Fibroblast of pulmonary artery (primary cell): ENCODE measurements at places on chromosomes 16 and 17.
A peak's percentile ranks its signal among the peaks of the same experiment; 100 is the strongest.

- DNase-seq: no peak
Observed at GRCh38 chr17:32807577-32807976, 69.3 kb downstream of the MYO1D start.

DNA sequence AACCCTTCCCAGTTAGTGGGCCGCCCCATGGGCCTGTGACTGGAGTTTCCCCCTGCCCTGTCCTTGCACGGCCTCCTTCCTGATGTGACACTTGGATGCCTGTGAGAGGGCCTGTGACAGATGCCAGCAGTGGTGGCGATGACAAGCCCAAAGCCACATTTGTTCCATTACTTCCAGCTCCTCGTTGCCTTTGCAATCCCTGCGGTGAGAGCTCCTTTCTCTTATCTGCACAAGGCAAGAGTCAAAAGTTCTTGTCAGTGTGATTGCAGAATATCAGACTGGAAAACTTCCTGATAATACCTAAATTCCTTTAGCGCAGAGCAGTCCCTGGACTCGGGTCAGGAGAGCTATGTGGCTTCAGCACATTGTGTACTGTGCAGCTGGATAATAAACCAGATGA, 54.4 kb upstream of the ARHGAP44 start:
- DNase-seq: no peak

DNA sequence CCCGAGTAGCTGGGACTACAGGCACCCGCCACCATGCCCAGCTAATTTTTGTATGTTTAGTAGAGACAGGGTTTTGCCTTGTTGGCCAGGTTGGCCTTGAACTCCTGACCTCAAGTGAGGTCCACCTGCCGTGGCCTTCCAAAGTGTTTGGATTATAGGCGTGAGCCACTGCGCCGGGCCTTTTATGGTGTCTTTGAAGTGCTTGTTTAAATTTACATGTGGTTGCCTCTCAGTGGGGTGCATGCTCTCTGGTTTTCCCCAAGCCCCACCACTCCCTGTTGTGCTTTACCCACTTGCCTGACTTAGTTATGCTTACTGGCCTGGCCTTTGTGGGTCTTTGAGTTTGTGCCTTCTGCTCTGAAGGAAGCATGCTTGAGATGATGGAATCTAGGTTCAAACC, 132.0 kb downstream of the PRKCB start:
- no peak for DNase-seq

GRCh38 chr17:67687511-67687910, 30.2 kb upstream of the NOL11 start:
- DNase-seq: no peak

DNA sequence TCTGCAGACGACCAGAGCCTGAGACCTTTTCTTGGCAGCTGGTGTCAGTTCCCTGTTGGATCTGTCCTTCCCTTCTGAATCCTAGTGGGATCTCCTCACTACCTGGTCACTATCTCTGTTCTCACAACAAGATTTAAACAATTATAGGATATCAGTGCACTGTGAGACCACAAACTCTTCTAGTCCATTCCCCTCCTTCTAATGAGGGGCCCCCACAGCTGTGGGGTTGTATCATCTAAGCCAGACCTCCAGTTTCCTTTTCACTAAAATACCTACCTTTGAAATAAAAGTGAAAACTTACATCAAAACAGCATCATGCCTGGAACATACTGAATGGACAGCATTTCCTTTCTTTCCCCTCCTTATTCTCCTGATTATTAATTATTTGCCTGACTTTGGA, 233.2 kb downstream of the PRKCA start:
- no peak for DNase-seq

DNA sequence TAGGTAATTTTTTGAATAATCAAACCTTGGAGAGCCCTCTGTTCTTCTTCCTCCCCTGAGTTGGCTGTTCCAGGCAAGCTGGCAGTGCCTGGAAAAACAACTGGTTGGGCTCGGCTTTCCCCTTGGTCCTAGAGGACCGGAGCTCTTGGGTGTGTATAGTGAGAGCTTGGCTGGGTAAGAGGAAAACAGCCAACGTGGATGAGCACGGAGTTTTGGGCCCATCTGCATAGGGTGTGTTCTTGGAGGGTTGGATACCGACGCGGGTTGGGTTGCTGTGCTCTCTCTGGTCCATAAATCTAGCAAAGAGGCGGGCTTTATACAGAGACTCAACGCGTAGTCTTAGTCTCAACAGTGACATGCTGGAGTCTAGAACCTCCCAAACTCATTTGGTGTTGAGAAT, 23.2 kb downstream of the ITGB3 start:
- DNase-seq: peak; percentile 85

DNA sequence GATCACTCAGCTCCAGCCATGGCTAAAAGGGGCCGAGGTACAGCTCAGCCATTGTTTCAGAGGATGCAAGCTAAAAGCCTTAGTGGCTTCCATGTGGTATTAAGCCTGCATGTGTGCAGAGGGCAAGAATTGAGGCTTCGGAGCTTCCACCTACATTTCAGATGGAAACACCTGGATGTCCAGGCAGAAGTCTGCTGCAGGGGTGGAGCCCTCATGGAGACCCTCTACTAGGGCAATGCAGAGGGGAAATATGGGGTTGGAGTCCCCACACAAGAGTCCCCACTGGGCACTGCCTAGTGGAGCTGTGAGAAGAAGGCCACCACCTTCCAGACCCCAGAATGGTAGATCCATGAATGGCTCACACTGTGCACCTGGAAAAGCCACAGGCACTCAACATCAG, 14.7 kb upstream of the PSMD11 start:
- no peak for DNase-seq

- no peak for DNase-seq
Observed at GRCh38 chr16:89931305-89931896, 8.3 kb downstream of the TUBB3 start.

GRCh38 chr16:73883841-73884240, 412.8 kb upstream of the PSMD7 start:
- no peak for DNase-seq

- DNase-seq: no peak
Observed at GRCh38 chr16:1180549-1181403, 27.9 kb downstream of the CACNA1H start.

GRCh38 chr17:46793541-46793940, 25.0 kb downstream of the WNT3 start:
- no peak for DNase-seq

DNA sequence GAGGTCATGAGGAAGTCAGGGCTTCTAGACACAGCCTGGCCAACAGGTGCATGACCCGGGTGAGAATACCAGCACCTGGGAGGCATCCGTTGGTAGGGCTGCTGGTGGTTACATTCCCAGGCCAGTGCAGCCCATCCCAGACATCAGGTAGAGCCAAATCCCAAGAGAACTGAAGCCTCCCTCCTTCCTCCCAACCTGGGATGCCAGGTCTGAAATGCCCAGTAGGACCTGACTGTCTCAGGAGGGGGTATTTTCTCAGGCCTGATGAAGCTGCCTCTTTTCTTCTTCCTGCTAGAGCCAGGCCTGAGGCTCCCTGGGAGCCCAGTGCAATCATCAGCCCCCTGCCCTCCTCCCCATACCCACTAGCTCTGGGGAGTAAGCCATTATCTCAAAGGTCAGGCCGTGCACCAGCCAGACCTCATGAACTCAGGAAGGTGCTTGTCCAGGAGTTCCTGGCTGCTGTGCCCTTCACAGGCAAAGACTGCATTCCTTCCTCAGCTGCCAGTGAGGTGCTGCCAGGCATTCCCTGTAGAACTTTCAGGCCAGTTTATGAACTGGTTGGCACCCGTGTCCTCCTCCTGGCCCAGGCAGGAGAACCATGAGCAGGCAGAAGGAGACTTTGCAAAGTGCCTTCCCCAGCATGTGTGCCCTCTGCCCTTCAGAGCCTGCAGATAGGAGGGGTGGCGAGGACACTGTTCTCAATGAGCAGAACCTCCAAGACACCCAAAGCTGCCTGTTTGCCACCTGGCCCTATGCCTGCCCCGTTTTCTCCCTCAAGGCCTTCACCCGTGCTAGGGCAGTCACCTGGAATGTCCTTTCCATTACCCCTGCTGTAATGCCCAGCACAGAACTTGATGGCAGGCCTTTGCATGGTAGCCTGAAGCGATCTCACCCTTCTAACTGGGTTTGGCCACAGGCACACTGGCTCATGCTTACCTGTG, 7.6 kb downstream of the TBX2 start:
- no peak for DNase-seq

GRCh38 chr17:34886831-34887230, 74.4 kb downstream of the CCT6B start:
- DNase-seq: no peak

DNA sequence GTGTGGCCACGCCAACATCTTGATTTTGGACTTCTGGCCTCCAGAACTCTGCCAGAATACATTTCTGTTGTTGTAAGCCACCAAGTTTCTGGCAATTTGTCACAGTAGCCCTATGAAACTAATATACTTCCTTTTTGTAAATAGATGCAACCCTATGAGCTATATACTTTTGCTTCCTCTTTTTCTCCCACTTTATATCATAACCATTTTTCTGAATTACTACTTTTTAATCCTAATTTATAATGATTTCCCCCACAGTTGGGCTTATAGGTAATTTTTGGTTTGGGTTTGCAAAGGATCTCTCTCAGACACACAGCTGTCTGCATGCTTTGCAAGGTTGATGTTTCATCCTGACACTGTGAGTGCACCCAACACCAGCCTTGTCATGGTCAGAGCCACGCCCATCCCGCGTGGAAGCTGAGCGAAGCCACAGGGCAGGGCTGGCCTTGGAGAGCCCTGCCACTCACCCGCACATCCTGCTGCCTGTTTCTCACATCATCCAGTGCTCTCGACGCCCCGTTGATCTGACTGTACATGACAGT, 5.8 kb downstream of the TRIM25 start:
- no peak for DNase-seq
